ENCODE measurements at places on chromosomes 4 and X.

DNA sequence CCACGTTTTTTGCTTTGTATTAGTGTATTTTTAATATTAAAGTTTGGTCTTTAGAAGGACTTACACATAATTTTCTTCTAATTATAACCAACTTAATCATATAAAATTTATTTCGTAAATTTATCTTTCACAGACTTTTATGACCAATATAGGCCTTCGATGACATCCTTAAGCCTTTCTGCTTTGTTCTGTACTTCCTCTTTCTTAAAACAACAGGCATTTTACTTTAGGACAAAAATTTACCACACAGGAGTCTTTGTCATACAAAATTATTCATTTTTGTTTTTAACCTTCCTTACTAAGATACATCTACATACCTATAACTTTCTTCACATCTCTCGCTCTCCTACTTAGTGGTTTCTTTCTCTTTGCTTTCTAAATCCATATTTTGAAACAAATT, 56.3 kb downstream of the RGS12 start:
- no peak for DNase-seq

- no peak for DNase-seq
These were observed 433.6 kb downstream of the ZIC3 start for GRCh38 chrX:137999552-137999951.

DNA sequence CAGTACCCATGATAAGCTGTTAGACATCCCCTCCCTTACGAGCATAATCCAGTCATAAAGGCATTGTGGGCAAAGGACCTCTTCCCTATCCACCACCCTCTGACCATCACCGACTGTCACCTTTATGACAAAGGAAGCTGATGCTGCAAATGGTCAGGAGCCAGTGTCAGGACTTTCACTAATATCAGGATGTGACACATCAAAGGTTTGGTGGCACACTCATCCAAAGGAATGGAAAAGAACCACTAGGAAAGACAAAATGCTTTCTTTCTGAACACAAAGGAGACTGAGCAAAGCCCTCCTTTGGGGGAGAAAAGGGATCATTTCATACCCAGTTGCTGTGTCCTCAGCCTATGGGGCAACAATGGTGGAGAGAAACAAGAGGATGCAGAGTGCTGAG, 66.9 kb upstream of the PROM1 start:
- DNase-seq = no peak

DNA sequence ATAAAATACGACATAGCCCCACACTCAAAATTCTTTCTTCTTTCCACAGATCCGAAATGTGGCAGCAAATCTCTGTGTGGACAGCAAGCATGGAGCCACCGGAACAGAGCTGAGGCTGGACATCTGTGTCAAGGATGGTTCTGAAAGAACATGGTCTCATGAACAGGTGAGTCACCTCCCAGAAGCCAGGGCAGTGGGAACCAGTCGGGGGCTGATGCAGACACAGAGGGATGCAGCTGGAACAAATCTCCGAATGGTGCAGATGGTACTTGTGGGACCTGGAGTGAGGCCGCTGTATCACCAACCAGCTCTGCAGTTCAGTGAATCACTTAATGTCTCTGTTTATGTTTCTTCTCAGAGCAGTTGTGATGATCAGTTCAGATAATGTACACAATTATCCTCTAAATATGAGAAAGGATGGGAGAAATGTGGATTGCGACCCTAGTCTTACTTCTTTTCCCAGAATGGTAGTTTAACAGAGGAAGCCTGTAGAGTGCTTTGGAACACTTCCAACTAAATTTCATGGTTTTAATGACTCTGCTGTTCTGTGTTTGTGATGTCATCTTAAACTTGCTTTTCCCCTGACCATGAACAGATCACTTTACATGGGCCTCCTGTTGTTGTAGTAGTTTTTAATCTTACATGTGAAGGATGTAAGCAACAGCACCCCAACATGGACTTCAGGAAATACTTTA, 159.3 kb upstream of the GALNT7 start:
- peak; percentile 18 for DNase-seq

GRCh38 chr4:122796801-122797404, 29.7 kb upstream of the FGF2 start:
- DNase-seq = no peak

GRCh38 chr4:153573221-153573620, 107.1 kb downstream of the TMEM131L start:
- no peak for DNase-seq

DNA sequence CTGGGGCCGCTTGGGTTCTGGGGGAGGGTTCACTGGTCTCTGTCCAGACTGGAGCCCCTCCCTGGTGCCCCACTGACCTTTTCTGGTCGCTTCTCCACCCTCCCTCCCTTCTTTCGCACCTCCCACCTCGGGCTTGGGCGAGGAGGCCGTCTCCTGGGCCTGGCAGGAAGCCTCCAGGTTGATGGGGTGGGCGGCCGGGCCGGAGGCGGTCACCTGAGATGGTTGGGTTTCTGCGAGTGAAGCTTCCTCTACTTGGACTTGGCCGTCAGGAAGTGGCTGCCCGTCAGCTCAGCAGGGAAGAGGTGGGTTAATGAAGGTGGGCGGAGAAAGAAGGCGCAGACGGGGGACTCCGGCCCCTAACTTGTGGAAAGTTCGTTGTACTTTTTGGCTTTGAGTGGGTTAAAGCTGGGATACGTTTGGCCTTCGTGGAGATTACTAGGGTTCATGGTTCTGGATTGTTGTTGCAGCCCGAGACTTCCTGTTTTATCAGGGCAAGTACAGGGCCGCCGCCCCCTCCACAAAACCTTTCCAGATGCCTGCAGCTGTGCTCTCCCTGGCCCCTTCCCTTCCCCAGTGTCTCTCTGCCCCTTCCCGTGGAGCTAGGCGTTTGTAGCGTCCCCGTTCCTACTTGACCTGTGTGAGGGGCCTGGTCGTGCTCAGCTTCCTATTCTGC, 1.2 kb downstream of the AKAP17A start:
- no peak for DNase-seq

- no peak for DNase-seq
These were observed 229.2 kb downstream of the PTTG2 start for GRCh38 chr4:38189445-38189844.

GRCh38 chrX:71107245-71107644, 705 bp upstream of the CXorf65 start:
- no peak for DNase-seq

GRCh38 chr4:73244945-73245601, 13.5 kb downstream of the ANKRD17 start:
- no peak for DNase-seq

DNA sequence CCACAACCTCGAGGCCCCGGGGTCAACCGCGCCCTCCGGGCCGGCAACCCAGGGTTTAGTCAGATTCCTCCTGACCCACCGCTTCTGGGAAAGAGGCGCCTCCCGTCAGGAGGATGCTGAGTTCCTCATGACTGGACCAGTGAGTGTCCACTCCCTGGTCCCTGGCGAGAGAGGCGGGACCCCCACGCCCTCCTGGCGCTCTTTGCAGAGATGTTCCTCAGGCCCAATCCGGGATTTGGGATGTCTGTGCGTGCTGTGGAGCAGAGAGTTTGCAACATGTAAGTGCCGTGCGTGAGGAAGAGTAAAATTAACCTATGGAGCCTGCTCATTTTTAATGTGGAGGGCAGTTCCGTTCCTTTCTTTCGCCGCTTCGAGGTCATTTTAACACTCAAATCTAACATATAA, 824 bp upstream of the UGDH start:
- DNase-seq = no peak

DNA sequence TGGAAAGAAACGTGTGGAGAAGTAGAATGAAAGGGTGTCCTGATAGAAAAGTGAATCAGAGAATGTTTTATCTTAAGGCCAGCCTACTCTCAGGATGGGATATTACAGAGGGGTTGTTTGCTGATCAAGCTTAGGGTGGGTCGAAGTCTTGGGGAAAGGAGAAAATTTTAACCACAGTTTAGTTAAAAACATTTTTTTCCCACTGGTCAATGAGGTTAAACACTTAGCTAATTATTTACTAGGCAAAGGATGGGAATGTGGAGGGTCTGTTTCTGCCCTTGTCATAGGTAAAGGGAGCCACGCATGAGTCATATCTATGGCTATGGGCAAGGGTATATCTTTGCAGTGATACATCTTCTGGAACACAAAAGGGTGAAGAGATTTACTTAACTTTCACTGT, 16.1 kb upstream of the SULT1E1 start:
- DNase-seq = no peak

- no peak for DNase-seq
These were observed 480.0 kb downstream of the NLGN4X start for GRCh38 chrX:5748586-5749150.

DNA sequence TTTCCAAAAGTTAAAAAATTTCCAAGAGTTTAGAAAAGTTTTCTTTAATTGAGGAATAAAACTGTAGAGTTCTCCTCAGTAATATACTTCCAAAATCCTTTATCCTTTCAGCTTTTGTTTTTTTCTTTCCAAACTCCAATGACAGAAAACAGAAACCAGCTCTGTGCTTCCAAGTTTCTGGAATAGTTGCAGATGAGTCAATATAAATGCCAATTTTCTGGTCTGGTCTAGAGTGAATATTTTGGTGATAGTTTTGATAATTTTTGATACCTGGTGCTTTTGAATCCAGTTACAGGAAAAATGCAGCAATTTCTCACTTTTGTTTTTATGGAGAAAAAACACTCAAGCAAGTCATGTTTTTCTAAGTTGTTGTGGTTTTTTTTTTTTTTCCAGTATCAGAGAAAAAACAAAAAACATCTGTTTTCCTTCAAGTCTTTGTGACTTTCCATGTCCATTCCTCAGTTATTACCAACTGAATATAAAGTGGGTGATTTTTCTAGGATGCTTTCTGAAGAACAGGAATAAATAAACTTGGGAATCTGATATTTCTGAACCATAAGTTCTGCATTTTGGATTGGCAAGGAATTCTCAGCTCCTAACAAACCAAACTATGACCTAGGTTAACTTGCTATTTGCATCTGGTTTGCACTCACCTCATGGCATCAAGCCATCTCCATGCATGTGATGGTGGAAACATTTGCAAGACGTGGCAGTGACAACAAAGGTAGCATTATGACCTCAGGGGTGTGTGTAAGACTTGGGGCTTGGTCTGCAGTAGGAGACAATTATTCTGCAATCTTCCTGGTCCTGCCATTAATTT, 139.1 kb downstream of the VEGFC start:
- DNase-seq = no peak

DNA sequence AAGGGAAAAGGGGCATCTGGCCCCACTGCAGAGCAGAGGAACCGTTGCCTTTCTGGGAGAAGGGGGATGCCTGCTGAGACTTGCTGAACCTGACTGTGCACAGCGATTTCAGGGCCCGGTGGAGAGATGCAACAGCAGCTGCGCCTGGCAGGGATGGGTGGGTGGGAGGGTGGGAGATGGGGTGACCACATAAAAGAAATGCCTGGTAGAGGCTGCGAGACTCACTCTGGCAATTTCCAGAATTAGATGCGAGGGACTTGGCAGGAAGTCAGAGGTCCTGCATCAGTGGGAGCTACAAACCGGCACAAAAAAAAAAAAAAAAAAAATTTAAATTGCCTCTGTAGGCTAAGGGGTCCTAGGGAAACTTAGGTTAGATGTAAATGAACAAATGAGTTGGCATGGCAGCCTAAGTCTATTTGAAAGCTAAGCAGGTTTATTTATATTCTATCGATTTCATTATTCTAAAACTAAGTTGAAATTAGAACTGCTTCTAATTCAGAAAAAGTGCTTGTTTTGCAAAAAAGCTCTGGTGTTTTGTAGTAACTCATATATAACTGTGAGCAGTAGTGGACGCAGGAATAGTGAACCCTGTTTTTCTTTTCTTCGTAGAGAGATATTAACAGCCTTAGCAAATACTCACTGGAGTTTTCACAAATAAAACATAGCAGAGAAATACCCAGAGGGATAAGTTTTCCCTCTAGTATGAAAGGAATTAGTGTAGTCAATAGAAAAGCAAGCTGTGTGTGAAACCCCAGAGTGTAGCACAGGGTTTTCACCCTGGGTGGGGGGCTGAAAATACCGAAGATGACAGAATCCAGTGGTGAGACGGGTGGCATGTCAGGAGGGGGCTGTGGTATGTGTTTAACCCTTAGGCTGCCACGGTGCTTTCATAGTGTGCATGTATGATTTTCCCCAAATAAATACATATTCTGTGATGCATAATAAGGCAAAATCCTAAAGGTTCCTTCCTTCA, 130.1 kb downstream of the EGF start:
- no peak for DNase-seq

DNA sequence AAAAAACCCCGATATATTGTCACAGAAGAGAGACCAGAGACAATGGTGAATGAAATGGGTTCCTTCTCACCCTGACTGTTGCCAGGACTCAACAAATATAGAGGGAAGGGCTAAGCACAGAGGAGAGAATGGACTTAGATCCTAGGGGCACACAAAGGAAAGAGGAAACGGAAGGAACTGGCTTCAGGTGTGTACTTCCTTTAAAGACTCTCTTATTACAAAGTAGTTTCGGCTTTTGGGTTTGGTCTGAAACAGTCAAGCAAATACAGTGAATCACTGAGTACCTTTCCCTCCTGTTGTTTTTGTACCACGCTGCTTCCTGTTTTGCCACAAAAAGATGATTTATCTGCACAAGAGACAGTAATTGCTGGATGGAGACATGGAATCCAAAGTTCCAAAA, 46.1 kb upstream of the S100G start:
- no peak for DNase-seq

DNA sequence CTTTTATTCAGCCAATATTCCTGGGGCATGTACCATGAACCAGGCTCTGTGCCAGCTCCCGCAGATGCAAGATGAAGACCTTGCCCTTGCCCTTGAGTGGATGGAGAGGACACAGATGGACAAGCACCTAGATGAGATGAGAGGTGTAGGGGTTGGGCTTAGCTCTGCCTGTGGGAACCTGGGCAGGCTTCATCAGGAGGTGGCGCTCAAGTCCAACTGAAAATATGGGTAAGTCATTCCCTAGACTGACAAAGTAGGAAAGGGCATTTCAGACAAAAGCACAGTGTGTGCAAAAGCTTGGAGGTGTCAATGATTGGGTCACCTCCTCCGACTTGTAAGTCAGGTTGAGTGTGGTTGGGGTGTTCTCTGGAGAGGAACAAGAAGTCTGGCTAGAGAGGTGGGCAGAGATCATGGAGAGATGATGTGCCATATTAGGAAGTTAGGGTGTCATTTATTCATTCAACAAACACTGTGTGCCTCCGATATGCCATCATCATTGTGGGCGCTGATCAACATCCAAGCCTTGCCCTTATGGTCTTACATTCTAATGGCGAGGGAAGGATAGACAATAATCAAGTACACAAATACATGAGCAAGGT, 64.6 kb downstream of the ANAPC4 start:
- peak; percentile 16 for DNase-seq

GRCh38 chr4:17761062-17761461, 20.4 kb downstream of the FAM184B start:
- DNase-seq = no peak

DNA sequence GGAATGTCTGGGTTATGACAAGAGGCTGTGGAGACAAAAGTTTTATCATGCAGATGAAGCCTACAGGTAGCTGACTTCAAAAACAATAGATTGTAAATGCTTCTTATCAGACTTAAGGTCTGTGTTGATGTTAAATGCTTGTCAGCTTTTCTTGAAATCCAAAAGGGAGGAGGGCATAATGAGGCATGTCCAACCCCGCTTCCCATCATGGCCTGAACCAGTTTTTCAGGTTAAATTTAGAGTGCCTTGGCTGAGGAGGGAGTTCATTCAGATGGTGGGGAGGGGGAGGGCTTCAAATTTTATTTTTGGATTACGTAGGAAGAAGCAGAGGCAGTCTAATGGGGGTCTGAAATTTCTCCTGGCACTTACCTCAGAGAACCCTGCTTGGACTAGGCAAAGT, 207.7 kb upstream of the HDX start:
- no peak for DNase-seq
